Ovary (tissue), 10 donors: ENCODE measurements at places on chromosomes 16 and 17.

DNA sequence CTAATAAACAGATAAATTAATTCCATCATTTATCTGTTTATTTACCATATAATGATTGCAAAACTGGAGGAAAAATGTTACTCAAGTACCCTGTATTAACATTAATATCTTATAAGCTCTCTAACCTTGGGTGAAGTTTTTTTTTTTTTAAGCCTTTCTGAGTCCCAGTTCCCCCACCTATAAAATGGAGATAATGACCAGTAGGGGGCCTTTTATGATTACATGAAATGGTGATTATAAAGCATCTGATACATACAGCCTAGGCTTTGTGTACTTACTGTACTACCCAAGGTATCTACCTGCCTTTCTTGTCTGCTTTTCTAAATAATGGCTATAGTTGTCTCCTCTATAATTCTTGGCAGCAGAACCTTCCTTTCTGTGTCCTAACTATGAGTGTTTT lies 22.6 kb downstream of the LRRC36 start:
- DNase-seq, result no peak

- no peak for DNase-seq
Observed at GRCh38 chr17:58156839-58157803, 8.9 kb downstream of the OR4D1 start.

DNA sequence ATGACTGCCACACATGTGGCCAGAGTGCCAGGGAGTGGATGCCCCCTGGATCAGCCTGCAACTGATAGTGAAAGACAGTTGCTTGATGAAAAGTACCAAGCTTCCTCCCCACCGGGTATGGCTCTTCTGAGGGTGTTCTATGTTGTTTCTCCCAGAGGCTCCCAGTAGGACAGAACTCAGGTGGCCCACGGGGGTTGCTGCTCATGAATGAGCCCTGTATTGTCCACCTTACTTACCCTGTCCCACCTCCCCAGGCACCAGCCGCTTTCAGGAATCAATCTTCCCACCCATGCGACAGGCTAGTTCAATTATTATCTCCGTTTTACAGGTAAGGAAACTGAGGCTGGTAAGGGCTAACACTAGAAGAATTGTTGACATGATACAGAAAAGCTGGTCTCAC lies 34.9 kb upstream of the RGS9 start:
- no peak for DNase-seq

DNA sequence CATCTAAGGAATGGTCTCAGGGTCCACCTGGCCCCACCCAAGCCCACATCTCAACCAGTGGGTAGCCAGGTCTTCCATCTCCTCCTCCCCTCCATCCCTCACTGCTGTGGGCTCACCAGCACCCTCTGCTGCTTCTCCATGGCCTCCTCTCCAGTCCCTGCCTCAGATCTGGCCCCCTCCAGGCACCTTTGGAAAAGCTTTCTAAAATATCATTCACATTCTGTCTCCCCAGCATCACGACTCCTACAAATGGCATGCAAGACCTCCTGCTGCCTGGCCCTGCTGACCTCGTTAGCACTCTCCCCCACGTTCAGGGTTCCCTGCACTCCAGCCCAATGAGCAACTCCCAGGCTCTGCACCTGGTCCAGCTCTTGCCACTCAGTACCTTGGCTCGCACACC lies 13.7 kb downstream of the GLP2R start:
- DNase-seq, result no peak

- peak; percentile 29 for DNase-seq
Observed at GRCh38 chr16:50315346-50315997, 49.1 kb downstream of the ADCY7 start.

DNA sequence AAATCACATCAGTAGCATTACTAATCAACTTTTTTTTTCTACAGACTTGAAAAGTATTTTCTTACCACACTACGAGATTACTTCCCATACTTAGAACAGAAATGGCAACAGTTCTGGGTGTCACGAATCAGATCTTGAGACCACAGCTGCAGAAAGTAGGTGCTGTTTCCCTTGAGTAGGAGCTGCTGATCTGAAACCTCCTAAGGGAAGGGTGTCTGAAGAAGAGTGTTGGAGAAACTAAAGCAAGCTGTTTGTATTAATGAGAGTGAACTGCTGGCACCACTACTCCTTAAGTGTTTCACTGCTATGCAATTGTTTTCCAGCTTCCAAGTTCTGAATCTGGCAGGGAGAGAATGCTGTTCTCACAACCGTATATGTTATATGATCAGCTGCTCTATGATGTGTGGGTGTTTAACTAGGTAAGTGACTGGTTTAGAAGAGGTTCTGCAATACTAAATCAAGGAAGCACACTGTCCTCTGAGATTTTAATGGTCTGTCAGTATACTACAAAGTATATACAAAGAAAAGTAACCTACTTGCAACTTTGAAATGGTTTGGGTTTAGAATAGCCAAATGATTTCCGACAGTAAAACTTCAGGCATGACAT lies 3.3 kb downstream of the ZNF652 start:
- no peak for DNase-seq

- DNase-seq, result no peak
Observed at GRCh38 chr17:40427002-40427491, 9.4 kb upstream of the TOP2A start.

DNA sequence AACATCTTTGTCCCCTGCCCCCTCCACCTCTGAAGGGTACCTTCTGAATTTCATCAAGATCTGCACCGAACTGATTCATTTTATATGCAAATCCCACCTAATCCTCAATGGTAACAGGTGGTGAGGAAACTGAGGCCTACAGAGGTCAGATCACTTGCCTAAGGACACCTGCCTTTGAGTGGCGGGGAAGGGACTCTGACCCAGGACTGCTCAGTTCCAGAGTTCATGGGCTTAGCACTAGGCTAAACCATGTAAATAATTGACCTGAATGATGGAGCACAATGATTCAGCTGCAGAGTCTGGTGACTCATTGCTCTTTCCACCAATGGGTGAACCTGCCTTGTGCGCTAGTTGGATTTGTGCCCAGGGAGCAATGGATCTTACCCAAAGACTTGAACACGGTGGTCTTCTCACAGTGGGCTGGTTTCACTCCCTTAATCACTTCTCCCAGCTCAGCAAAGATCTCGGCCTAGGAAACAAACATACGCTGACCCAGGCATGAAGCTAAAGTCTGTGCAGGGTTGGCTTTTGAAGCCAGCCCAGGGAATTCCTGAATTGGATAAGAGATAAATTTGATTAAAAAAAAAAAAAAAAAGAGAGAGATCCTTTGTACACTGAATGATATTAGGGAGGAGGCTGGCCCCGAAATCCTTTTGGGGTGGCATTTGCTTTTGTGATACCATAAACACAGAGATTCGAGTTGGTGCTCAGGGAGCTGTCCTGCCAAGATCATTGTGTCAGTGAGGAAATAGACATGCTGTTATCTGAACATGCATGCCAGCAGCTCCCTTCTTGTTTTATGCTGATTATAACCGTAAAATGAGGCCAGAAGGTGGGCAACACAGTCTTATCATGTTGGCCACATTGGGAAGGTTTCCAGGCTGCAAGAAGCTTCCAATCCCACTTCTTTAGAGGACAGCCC lies 17.0 kb downstream of the CRYM start:
- no peak for DNase-seq

DNA sequence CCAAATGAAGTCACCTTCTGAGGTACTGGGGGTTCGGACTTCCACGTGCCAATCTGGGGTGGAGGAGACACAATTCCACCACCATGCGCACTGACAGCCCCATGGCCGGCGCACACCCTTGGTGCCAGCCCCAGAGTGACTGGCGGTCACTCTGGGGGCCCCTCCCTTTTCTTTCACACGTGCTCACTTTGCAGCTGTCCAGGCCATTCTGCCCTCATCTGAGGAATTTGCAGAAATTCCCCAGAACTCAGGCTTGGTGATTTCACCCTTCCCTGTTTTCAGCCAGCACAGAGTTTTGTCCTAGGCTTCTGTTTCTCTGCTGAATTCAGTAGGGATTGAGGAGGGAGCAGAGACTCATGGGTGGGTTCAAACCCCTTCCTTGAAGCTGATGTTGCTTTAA lies 54.8 kb downstream of the CDRT4 start:
- DNase-seq, result no peak

DNA sequence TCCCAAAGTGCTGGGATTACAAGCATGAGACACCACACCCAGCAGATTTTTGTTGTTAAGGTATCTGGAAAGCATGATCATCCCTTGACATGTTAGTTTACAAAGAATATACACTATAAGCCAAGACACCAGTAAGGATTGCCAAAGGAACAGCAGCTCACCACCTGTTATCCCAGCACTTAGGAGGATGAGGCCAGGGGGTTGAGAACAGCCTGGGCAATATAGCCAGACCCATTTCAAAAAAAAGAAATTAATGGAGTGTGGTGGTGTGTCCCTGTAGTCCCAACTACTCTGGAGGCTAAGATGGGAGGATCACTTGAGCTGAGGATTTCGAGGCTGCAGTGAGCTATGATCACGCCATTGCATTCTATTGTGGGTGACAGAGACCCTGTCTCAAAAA lies 5.1 kb downstream of the ANKRD40CL start:
- DNase-seq, result no peak

GRCh38 chr16:28567292-28567691 lies 13.6 kb downstream of the SGF29 start:
- DNase-seq, result no peak

- no peak for DNase-seq
Observed at GRCh38 chr17:81127526-81128177, 37.7 kb upstream of the PVALEF start.

DNA sequence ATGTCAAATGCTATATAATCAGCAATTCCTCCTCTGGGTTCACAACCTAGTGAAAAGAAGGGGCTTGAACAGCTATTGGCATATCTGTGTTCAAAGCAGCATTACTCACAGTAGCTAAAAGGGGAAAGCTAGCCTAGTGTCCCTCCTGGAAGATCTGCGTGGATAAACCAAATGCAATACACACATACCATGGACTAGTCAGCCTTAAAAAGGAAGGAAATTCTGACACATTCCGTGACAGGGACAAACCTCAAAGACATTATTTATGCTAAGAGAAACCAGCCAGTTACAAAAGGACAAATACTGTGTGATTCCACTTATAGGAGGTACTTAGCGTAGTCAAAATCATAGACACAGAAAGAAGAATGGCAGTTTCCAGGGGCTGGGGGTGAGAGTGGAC lies 90.1 kb downstream of the XYLT1 start:
- no peak for DNase-seq

DNA sequence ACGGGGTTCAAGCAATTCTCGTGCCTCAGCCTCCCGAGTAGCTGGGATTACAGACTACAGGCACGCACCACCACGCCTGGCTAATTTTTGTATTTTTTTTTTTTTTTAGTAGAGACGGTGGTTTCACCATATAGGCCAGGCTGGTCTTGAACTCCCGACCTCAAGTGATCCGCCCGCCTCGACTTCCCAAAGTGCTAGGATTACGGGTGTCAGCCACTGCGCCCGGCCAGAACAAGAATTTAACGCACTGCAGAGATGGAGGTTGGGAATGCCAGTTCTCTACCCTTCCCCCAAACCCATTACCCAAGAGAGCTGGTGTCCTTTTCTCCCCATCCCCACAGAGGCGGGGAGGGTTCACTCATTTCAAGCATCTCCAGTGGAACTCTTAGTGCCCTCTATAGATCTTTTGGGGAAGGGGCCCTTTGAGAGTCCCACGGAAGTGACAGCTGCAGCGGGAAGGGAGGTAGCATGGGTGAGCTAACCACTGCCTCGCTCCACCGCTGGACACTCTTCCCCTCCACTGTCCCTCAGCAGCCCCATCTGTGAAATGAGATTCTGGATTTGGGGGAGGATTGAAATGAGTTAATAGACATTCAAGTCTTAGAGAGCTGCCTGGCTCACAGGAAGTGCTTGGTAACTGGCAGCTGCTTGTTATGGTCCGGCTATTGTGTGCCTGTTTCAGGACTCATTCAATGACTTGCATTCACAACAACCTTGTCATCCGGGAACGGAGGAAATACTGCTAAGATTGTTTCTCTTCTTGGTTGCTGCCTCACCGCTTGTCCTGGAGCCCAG lies 3.5 kb upstream of the UBALD2 start:
- DNase-seq, result no peak

DNA sequence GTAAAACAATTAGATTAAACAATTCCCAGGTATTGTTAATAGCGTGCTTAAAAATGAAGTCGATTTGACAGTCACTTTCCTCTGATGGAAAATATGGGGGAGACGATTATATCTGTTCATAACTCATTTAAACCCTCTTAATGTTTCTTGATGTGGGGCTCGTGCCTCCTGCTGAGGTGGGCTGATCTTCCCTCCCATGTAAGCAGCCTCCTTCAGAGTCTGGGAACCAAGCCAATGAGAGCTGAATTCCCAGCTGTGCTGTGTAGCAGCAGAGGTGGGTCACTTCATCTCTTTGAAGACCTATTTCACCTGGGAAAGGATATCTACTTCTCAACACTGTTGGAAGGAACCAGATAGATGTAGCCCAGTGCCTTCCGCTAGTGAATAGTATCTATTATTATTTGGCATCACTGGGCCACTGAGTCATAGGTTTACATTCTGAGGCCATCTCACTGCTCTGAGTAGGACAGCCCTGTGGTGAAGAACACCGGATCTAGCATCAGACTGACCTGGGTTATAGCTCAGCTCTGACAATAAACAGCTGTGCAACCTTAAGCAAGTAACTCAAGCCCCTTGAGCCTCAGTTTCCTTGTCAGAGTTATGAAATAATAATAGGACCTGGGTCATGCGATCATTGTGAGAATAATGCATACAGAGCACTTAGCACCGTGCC lies 85.3 kb upstream of the C16orf82 start:
- DNase-seq, result no peak

- no peak for DNase-seq
Observed at GRCh38 chr17:10063730-10064241, 134.6 kb downstream of the GAS7 start.

DNA sequence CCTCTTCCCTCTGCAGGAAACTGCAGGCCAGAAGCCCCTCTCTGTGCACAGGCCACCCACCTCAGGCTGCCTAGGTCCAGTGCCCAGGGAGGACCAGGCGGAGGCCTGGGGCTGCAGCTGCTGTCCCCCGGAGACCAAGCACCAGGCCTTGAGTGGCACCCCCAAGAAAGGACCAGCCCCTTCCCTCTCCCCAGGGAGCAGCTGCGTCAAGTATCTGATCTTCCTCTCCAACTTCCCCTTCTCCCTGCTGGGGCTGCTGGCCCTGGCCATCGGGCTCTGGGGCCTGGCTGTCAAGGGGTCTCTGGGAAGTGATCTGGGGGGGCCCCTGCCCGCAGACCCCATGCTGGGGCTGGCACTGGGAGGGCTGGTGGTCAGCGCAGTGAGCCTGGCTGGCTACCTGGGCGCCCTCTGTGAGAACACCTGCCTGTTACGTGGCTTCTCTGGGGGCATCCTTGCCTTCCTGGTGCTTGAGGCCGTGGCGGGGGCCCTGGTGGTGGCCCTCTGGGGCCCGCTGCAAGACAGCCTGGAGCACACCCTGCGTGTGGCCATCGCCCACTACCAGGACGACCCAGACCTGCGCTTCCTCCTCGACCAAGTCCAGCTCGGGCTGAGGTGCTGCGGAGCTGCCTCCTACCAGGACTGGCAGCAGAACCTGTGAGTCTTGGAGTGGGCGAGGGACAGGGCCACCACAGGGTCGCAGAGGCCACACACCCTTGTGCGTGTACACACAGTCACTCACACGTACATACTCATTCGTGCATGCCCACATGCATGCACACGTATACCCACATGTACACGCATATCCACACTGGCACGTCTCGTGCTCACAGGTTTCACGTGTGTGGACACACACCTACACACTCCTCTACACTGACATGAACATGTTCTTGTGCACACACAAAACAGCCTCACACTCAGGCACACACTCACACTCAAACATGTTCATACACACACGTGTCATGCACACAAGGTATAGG lies 8.3 kb downstream of the TSPAN10 start:
- DNase-seq, result no peak
